Liver (tissue), 10 donors: ENCODE measurements at places on chromosomes 16 and 17.

DNA sequence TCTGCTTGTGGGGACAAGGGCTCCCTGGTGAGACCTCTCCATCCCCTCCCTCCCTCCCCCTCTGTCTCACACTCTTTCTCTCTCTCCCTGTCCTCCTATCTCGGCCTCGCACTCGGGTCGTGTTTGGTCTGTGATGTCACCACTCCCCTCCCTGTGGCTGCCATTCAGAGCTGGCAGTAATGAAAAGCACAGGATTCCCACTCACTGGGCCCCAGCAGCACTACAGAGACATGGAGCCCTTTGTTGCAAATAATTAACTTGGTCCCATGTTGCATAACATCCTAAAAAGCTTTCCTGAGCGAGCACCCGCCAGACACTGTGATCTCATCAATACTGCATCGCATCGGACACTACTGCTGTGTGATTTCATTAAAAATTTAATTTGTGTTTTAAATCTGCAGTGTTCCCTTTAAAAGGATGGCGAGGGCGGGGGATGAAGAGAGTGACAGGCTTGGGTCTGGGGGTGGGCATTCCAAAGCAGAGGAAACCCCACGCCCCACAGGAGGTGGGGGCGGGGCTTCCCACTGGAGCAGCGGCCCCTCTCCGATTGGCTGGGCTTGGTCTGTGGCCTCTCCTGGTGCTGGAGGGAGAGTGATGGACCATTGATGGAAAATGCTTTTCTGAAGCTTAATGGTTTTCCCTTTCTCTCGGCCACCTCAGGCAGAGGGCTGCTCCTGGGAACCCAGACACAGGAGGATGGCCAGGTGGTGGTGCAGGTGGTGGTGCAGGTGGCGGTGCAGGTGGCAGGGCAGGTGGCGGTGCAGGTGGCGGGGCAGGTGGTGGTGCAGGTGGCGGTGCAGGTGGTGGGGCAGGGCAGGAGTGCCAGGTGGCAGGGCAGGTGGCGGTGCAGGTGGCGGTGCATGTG is 15.3 kb upstream of the NPTX1 start:
- no peak for DNase-seq

DNA sequence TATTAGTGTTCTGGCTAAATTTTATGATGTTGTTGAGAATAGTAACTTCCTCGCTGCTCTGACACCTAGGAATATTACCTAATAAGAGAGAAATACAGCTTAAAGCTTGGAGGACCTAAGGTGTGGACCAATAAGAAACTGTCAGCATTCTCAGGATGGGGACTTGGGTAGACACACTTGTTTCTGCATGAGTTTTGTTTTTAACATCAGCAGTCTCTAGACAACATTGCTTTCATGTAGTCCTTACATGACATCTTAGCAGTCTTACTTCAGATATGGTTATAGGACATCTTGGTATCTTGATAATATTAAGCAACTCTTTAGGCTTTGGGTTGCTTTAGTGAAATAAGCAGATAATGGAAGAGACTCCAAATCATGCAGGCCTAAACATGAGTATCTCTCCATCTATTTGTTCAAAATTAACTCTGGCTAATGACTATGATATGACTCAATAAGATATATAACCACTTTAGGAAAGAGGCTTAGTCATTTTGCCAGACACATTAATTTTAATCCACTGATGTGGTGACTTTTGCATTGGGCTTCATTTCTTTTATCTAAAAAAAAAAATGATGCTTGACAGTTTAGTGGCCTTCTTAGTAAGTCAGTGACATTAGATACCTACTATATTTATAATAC is 84.5 kb downstream of the WNT3 start:
- no peak for DNase-seq

GRCh38 chr16:84175350-84176081 is 11.3 kb downstream of the TAF1C start:
- DNase-seq, result no peak

DNA sequence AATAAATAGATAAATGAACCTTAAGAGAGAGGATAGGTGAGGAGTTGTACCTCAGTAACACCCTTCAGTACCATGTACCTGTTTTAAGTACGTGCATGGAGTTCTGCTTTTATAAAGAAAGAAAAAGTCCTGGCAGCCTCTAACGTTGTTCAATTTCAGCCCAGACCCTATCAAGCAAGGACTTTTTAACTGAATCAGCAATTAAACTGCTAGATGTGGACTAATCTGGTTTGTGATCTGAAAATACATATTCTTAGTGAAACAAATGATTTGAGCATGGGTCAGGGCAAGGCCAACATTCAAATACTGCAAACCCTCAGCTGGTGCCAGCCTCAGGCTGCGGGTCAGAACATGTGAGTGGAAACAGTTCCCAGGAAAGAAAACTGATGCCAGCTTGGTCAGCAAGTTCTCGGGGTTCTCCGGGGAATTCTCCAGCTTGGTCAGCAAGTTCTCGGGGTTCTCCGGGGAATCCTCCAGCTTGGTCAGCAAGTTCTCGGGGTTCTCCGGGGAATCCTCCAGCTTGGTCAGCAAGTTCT is 84.5 kb downstream of the MRM3 start:
- no peak for DNase-seq

DNA sequence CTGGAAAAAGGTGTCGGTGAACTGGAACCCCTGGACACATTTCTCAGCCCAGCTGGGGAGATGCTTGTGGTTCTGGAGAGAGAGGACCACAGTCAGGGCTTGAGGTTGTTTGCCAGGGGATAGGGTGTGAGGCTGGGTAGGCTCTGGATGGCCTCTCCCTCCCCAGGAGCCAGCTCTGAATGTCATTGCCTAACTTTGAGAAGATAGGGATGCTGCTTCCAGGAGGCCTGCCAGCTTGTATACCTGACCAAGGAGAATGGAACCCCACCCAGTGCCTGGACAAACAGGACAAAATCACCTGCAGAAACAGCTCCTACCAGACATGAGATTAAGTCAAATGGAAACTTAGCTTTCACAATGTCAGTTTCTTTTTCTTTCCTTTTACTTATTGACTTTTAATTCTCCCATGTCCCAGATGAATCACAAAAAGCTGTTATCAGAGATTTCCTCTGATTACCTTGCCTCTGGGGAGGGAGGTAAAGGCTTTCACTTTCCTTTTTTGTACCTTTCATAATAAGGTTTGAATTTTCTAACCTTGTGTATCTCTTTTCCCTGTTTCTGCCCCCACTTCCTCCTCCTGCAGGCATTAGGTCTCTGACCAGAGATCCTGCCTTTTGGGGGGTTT is 29.8 kb upstream of the PLLP start:
- DNase-seq, result no peak

GRCh38 chr16:86031141-86031678 is 132.2 kb downstream of the IRF8 start:
- no peak for DNase-seq

GRCh38 chr17:19730843-19731242 is 14.5 kb upstream of the SLC47A2 start:
- DNase-seq, result no peak
